ENCODE measurements at places on chromosomes 3 and 15. TPM values are rescaled to one million over a fixed set of nuclear protein-coding genes. Genes with fewer than 3 reads are reported as not detected.

EAF2 gene
- 5.3 TPM for total RNA-seq

- H3K4me1 ChIP-seq = no peaks in the 10 kb centered on the region
- H3K27me3 ChIP-seq = no peaks in the 10 kb centered on the region
- H3K36me3 ChIP-seq = peaks cover 11% of the 10 kb centered on the region
- no peak overlapping the region for H3K27ac ChIP-seq
- no peak for DNase-seq
Observed at GRCh38 chr15:57251941-57252340, 124.4 kb upstream of the CGNL1 start.

- no peak overlapping the region for H3K27ac ChIP-seq
- no peak overlapping the region for H3K4me3 ChIP-seq
- H3K4me1 ChIP-seq = no peaks in the 10 kb centered on the region
- H3K36me3 ChIP-seq = no peaks in the 10 kb centered on the region
- H3K27me3 ChIP-seq = no peaks in the 10 kb centered on the region
- DNase-seq = no peak
Observed at GRCh38 chr15:34185666-34186065, 24.2 kb downstream of the KATNBL1 start.

DNA sequence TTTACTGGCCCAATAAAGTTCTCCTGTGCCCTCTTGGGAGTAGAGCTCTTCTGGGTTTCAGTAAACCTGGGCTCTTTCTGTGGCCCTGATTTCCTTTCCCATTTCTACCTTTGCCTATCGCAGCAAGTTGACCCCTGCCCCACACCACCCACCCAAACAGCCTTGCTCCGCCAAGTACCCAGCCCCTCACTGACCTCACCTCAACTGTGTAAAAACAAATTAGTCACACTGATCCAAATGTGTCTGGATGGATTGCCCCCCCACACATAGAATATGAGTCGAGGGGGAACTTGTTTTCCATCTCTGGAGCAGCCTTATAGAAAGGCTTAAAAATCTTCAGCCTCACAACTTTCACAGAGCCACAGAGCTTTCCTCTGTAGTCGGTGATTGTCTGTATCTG lies 28.6 kb upstream of the VEPH1 start:
- H3K4me3 ChIP-seq = no peak overlapping the region
- H3K27ac ChIP-seq = no peak overlapping the region

DNA sequence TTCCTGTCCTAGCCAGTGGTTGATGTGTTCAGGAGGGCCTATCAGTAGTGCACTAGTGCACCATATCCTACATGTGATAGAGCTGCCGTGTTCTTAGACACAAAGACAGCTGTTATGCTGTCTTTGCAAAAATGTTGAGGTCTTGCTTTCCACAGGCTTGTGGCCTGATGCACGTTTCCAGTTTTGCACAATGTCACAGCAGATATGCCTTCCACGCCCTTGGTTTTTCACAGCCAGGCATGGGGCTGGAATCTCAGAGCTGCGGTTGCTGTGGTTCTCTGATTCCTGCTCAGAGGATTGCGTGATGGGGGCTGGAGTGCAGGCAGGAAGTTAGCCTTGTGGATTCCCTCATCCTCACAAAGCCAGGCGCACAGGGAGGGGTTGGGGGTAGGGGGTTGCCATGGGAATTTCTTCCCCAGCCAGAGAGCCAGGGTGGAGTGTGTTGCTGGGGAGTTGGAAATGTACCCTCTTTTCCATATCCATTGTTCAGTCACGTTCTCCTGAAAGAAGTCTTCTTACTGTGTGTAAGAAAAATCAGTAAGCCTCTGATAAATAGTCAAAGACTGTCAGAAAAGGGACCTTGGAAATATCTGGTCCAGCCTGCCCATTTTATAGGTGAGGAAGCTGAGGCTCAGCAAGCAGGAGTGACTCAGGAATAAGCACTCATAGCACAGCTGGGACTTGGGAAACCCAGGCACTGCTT lies 79.4 kb downstream of the SMAD3 start:
- H3K36me3 ChIP-seq = no peaks in the 10 kb centered on the region
- no peak for DNase-seq
- no peaks in the 10 kb centered on the region for H3K27me3 ChIP-seq

GRCh38 chr15:80972276-80972675 lies 17.3 kb downstream of the MESD start:
- no peaks in the 10 kb centered on the region for H3K4me1 ChIP-seq
- H3K27me3 ChIP-seq = no peaks in the 10 kb centered on the region
- H3K4me3 ChIP-seq = no peak overlapping the region
- no peak for DNase-seq
- no peaks in the 10 kb centered on the region for H3K36me3 ChIP-seq
